ENCODE measurements at places on chromosomes 5 and 9.

- no peak for DNase-seq
Observed at GRCh38 chr5:108366500-108366899, 15.4 kb downstream of the FBXL17 start.

DNA sequence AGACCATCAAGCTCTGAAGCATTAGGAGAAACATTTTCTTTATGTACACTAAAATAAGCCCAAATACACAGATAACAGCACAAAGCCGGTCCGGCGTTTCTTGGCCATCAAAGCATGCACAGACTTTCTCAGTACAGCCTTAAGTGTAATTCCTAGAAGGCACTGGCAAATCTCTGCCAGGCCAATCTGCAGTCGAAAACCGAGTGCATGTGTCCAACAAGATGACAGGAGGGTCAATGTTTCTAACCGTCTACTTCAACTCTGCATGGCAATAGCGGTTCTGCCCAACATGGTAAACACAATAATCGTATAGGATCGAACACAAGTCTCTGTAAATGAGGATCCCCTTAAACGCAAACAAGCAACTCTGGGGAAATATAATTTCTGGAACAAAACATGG lies 1.1 kb downstream of the ARL15 start:
- DNase-seq: no peak

DNA sequence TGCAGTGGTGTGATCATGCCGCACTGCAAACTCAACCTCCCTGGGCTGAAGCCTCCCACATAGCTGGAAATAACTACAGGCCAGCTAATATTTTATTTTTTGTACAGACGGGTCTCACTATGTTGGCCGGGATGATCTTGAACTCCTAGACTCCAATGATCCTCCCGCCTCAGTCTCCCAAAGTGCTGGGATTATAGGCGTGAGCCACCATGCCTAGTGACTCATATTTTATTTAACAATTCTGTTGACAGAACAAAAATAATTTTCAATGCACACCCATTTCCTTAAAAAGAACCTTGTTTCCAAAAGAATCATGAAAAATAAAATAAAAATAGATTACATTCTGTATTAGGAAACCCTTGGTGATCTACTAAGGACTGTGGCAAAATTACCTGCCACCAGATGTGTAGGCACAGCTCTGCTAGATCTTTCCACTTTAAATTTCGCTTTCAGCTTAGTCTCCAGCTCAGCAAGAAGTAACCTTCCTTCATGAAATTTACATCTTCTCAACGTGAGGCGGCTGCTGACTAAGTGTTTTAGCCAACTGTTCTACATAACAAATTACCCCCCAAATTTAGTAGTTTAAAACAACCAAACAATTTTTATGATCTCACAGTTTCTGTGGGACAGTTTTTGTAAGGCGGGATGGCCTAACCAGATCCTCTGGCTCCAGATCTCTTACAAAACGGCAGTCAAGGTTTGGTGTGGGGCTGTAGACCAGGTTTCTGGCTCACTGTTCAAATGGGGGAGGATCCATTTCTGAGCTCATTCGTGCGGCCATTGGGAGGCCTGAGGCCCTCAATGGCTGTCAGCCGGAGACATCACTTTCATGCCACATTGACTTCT lies 32.6 kb upstream of the GOLPH3 start:
- DNase-seq: no peak

DNA sequence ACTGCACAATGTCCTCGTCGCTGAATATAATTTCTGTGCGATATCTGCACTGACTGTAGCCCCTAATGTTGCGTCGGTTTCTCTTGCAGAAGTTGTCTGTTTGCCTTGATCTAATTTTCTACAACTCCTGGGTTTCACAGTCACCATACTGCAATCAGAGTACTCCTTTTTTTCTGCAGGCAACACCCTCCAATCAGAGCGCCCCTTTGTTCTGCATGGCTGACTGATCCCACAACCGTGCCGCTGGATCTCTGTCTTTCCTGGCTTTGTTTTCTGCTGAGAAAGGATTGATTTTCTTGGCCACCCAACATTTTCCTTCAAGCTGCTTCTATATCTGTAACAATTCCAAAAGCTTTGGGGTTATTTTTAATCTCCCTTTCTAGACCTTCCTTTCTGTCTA lies 182.2 kb upstream of the SMARCA2 start:
- no peak for DNase-seq

DNA sequence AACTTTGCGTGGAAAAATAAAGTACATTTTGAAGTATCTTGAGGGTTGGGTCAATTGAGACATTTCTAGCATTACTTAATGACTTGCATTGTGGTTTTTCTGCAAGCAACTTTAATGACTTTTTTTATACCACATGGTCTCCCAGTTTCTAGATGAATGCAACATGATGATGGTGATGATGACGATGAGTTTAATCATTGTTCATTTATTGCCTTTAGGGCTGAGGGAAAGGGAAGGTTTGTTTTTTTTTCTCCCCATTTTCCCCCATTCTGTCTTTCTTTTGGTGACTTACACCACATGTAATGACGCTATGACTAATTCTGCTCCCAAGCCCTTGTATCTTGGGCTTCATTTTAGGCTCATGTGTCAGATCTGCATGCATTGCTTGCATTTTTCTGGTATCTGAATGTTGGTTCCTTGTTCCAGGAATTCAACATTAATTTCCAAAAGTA lies 57.7 kb upstream of the NXNL2 start:
- no peak for DNase-seq

DNA sequence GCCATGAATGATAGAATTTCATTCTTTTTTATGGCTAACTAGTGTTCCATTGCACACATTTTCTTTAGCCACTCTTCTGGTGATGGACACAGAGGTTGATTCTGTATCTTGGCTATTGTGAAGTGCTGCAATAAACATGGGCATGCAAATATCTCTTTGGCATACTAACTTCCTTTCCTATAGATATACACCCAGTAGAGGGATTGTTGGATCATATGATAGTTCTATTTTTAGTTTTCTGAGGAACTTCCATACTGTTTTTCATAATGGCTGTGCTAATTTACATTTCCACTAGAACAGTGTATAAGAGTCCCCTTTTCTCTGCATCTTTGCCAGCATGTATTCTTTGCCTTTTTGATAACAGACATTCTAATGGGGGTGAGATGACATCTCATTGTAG lies 50.4 kb upstream of the CDK5RAP2 start:
- DNase-seq: no peak

GRCh38 chr5:35041261-35041660 lies 6.5 kb downstream of the AGXT2 start:
- no peak for DNase-seq

DNA sequence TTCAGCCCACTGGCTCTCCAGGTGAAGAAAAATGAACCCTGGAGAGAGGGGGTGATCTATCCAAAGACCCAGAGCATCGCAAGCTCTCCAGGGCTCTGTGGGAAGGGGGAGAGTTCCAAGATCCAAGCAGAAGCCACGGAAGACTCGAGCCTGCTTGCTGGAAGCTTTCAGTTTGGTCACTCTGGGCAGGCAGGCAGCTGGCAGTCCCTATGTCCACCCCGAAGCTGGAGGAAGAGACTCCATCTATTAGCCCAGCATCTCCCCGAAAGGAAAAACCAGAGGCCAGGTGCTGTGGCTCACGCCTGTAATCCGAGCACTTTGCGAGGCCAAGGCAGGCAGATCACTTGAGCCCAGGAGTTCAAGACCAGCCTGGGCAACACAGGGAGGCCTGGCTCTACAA lies 10.7 kb upstream of the SPARC start:
- DNase-seq: no peak

DNA sequence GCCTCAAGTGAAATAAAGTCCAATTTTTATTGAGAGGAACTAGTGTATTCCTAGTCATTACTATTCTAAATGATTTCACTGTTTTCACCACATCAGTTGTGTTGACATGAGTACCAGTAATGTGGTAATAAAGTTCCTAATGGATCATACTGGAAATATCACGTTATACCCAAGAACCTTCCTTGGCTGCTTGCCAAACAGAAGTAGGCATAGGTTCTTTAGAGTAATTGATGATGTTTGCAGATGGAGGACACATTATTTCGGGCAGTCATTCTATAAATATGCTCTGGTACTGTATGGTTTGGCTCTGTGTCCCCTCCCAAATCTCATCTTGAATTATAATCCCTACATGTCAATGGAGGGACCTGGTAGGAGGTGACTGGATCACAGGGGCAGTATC lies 15.1 kb downstream of the SNCAIP start:
- DNase-seq: no peak
